ENCODE measurements at places on chromosomes 1 and 21.

- DNase-seq, result no peak
Observed at GRCh38 chr1:185039726-185040407, 5.5 kb upstream of the RNF2 start.

DNA sequence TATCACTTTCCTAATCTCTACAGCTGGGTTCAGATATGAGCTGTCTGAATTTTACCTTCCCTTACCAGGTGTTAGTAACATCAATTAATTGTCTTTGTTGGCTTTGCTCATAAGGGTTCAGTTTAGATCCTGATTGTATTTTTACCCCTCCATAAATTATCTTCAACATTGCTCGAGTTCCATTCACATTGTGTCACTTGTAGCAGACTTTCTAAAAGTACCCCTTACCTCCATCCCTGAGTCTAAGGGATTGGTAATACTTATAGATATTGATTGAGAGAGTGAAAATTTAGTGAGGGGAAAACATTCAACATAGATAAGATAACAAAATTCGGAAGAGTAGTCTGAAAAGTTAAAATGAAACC, 7.3 kb downstream of the RASAL2 start:
- DNase-seq, result no peak

DNA sequence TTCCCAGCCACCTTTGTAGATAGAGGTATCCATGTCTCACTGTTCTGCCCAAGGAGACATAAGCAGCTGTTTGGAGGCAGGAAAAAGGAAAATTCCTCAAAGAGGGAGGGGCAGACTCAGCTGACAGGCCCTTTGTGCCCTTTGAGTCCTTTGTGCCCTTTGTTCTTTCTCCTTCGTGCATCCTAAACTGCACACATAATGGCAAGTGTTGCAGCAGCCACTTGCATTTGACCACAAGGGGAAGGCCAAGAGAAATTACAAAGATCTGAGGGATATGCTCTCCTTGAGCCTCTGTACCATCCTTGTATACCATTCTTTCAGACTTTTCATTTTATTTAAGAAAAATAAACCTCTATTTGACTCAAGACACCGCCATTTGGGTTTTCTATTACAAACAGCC, 71.8 kb upstream of the PKN2 start:
- DNase-seq, result no peak

DNA sequence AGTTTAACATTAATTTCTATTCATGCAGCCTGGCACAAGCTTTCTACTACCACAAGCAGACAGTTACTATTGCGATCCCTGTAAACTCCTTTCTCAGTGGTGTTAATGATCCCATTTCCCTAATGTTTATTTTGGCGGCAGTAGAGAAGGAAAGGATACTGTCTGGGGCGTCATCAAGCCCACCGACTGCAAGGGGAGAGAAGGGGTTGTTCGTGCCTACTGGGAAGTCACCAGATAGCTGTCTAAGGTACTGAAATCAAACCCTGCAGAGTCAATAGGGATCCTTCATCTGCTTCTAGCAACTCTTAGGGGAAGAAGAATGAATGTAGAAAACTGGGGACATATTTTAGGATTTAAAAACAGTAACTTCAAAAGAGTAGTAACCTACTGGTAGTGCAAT, 95.2 kb upstream of the ADAR start:
- DNase-seq, result no peak

GRCh38 chr1:18891426-18891780, 11.0 kb downstream of the ALDH4A1 start:
- no peak for DNase-seq

DNA sequence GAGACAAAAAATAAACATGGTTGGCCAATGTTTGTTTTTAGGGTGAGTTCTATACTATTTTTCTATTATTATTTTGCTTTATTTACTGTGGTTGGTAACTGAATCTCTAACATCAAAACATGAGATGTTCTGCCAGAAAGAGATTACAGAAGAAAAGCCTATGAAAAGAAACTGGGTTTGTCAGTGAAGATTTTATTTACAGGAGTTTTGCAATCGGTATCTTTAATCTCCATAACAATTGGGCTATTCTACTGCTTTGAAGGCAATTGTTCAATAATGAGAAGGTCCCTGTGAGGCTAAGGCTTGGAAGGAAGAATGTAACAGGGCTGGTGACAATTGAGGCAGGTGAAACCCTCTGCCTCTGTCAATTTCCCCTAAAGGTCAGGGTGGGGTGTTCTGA, 155.5 kb downstream of the CLIC6 start:
- no peak for DNase-seq

DNA sequence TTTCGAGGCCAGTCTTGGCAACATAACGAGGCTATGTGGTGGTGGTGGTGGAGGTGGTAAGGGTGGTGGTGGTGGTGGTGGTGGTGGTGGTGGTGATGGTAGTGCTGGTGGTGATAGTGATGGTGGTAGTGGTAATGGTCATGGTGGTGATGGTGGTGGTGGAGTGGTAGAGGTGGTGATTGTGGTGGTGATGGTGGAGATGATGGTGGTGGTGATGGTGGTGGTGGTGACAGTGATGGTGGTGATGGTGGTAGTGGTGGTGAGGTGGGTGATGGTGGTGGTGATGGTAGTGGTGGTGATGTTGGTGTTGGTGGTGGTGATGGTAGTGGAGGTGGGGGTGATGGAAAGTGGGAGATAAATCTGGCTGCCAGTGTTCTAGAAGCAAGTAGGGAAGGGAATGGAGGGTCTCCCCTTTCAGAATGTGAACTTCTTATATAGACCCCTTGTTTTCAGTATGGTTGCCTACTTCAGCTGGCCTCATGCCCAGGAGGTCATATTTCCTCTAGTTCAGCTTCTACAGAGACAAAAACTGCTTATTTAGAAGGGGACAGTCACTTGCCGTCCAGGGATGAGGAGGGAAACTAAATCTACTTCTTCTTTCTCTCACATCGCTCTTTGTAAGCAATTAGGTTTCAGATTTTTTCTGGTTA, 27.5 kb downstream of the SH3BGR start:
- DNase-seq, result no peak

DNA sequence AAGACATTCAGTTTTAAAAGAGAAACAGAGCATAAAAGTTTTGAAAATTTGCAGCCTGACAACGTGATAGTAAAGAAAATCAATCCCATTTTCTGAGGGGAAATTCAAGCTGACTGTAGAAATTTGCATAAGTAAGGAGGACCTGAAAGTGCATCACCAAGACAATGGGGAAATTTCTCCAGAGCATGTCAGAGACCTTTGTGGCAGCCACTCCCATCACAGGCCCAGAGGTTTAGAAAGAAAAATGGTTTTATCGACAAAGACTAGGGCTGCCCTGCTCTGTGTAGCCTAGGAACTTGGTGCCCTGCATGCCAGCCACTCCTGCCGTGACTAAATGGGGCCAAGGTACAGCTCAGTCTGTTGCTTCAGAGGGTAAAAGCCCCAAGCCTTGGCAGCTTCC, 1640.2 kb upstream of the PRMT6 start:
- no peak for DNase-seq

- DNase-seq, result no peak
Observed at GRCh38 chr1:167579986-167580385, 26.4 kb upstream of the CREG1 start.

- no peak for DNase-seq
Observed at GRCh38 chr1:89637496-89637895, 4.6 kb downstream of the LRRC8C start.

DNA sequence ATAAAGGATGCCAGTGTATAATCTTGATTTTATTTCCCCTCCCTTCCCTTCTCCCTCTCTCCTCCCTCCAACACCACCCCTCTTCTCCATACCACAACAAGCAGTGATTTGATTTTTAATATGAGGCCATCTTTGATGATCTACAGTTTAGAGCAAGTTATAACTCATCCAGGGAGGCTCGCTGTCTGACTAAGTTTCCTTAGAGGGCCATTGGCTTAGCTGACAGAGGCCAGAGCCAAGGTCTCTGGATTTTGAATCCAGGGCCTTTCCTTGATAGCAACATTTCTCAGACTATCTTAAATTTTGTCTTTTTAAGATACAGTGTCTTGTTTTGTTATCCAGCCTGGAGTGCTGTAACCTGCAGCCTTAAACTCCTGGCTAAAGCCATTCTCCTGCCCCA, 431.0 kb upstream of the USP24 start:
- DNase-seq, result no peak

- DNase-seq, result no peak
Observed at GRCh38 chr1:21012937-21013336, 163.8 kb downstream of the EIF4G3 start.

DNA sequence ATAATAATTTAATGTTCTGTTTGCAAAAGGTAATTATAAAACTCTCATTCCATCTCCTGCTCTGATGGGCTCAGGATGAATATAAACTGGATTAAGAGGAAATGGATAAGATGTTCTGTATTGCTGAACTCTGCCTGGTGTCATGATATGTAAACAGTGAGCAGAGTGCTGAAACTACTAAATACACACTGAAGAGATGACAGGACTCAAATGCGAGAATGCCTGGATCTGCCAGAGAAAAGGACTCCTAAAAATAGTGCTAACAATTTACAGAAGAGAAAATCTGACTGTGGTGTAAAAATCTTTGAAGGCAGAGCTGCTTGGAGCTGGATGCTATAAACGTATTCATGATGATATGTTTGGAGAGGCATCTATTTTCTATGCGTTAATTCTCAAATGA, 303.2 kb downstream of the RWDD3 start:
- DNase-seq, result no peak

DNA sequence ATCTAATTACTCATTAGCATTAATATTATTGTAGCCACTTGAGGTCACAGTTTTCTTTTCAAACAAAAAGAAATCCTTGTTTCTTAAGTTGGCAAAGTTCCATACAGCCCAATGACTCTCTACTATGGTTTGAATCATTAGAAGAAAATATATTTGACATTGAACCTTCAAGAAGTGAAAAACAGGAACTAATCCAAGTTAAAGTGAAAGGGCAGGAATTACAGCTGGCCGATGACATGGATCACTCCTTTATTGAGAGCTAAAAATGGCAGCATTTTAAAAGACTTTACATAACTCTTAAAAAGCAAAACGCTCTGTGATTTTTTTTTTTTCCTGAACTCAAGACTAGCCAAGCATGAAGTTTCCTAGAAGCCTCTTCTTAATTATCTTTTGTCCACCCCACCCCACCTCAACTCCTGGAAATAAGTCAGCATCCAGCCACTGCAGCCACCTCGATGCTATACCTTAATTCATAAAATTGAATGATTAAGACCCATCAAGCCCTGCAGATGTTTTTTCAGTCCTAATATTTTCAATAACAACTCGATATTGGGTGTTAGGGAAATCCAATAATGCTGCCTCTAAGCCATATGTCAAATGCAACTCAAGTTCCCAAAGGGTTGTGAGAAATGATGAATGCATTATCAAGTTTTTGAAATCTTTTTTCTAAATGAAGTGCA, 323.1 kb downstream of the HHIPL2 start:
- no peak for DNase-seq

DNA sequence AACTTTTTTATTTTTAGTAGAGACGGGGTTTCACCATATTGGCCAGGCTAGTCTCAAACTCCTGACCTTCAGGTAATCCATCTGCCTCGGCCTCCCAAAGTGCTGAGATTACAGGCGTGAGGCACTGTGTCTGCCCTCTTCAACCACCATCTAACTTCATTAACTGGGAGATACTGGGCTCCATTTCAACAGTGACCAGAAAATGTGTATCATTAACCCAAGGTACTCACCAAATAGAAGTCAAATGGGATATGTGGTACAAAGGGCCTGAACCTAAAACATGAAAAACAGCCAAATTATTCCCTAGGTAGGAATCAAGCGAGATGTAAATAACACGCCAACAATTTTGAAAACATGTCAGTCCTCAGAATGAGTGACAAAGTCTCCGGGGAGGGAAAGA, 1.2 kb downstream of the ILF2 start:
- DNase-seq, result no peak

DNA sequence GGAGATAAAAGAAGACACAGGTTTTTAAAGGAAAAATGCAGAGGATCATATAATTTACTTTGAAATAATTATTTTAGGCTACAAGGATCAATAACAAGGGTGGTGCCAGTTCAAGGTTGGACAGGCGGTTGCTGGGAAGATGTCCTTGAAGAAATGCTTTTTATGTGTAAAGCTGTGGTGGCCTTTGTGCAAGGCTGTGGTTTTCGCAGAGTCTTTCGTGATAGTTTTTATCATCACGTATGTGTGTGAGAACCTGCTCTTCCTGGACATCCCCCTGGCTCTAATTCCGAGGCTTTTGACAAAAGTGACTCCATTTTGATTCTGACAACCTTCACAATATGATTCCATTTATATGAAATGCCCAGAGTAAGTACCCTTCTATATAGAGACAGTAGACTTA, 85.8 kb upstream of the COG2 start:
- DNase-seq, result no peak

GRCh38 chr1:9628541-9629444, 22.7 kb upstream of the PIK3CD start:
- peak; percentile 82 for DNase-seq

DNA sequence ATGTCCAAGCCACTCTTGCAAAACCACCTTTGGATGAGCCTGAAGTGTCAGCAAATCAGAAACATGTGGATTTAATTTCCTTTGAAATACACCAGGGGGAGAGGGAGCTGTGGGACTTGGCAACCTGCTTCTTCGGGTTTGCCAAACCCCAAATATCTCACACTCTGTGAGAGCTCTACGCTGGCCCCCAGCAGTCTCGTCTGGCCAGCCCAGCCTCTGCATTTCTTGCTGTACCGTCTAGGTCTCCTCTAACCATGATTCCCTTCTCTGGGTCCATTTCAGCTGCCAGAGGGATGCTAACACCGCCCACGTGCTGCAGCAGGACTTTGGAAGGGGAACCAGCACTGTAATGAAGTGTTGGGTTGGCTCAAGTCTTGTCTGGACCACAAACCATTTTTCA, 114.6 kb downstream of the MRPS6 start:
- DNase-seq, result no peak

- DNase-seq, result no peak
Observed at GRCh38 chr1:223477456-223477855, 84.2 kb downstream of the CCDC185 start.

GRCh38 chr1:4284976-4285375, 369.4 kb upstream of the AJAP1 start:
- DNase-seq, result no peak

DNA sequence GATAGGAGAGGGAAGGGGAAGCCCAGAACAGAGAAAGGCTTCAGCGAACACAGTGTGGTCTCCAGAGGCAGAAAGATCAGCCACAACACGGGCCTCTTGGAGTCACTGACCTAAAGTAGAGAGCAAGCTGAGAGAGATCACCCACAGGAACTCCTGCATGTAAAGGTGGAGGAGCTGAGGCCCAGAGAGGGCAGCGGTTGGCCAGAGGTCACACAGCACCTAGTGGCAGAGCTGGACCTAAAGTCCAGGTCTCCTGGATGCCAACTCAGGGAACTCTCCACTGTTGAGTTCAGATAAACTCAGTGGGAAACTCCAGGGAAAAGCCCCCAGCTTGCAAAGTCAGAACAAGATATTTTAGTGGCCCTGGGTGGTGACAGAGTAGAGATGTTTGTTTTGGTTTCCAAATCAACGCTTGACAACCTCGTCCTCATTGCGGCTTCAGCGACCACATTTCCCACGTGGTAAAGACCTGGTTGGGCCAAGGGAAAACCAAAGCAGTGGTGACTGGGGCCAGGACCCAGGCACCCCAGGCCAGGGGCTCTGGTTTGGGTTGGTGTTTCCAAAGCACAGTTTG, 4.6 kb downstream of the IFFO2 start:
- DNase-seq, result peak; percentile 88
